ENCODE measurements at places on chromosomes 11 and 22.

- no peak for DNase-seq
These were observed 9.2 kb downstream of the OR51F2 start for GRCh38 chr11:4830346-4830745.

DNA sequence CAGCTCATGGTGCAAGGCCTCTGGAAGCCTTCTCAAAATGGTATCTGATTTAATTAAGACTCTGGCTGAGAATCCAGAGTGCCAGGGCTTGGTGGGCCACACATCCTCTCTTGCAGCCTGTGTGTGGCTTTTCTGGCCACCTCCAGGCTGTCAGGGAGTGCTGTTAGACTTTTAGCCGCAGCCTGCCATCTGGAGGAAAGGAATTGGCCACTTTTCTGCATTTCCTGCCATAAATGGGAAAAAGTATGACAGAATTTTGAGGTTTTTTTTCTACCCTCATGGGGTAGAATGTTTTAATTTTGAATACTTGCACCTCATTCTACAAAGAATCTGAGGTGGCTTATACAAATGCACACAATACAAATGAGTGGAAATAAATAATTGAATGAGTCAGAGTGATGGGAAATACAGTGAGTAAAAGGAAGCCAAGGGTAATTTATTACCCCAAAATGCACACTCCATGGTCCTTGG is 218.4 kb downstream of the ADAMTS15 start:
- DNase-seq, result no peak

GRCh38 chr11:29634744-29635143 is 382.1 kb downstream of the KCNA4 start:
- no peak for DNase-seq

DNA sequence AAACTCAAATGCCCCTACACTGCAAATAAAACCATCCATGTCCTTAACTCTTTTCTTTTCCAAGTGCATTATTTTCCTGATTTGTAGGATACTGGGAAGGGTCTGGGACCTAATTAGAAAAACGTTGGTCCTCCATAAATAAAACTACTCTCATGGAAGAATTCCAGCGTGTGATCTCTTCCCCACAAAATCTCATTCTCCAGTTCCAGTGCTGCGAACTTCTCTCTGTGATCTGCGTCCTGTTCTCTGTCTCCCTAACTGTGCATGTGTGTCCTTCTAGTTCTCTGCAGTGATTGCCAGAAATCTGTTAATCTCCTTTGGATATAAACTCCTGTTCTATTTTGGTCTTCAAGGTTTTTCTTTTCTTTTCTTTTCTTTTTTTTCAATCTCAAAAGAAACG is 148.1 kb downstream of the BBOX1 start:
- no peak for DNase-seq

DNA sequence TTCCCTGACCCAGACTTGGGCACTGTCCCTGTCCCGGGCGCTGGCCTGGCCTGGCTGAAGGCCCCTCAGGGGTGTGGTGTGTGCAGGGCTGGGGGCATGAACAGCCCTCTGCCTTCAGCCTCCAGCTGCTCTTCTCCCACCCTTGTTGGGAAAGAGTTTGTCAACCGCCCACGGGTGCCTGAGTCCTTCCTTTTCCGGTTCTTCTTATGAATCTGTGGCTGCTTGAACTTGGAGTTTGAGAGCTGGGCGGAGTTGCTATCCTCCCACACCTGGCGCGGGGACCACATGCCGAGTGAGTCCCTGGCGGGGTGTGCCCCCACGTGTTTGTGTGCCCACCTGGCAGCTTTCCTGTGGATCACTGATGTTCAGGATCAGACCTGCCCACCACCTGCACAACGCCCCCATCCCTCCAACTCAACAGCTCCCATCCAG is 13.4 kb downstream of the NFAM1 start:
- DNase-seq, result no peak

DNA sequence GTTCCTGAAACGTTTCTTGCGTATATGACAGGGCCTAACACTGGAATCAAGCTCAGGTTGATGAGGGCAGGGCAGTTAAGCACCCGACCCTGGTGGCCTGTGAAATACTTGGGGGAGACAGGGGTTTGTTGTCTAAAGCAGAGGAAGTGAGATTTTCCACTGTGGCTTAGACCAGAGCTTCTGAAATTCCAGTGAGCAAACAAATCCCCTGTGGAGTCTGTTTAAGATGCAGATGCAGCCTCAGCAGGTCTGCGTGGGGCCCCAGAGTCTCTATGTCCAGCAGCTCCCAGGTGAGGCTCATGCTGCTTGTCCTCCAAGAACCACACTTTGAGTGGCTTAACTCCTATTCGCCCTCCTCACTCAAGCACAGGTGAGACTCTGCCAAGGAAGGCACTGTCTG is 39.1 kb upstream of the PRAME start:
- DNase-seq, result no peak

- DNase-seq, result no peak
These were observed 2.2 kb downstream of the SMCO4 start for GRCh38 chr11:93540896-93541553.

DNA sequence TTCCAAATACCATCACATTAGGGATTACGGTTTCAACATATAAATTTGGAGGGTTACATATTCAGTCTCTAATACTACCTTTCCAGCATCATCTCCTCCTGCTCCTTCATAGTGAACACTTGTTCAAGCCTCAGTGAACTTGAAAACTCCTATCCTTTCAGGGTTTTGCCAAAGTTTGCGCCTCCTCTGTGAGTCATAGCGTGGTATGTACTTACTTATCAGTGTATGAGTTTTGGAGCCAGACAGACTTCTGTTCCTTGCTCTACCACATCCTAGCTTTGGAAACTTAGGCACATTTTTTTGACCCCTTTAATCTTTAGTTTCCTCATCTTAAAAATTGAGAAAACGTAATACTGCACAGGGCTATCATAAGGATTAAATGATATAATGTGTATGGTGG is 160.1 kb upstream of the ZC3H12C start:
- no peak for DNase-seq

- DNase-seq, result no peak
These were observed 329.5 kb downstream of the OPCML start for GRCh38 chr11:133202816-133203215.

DNA sequence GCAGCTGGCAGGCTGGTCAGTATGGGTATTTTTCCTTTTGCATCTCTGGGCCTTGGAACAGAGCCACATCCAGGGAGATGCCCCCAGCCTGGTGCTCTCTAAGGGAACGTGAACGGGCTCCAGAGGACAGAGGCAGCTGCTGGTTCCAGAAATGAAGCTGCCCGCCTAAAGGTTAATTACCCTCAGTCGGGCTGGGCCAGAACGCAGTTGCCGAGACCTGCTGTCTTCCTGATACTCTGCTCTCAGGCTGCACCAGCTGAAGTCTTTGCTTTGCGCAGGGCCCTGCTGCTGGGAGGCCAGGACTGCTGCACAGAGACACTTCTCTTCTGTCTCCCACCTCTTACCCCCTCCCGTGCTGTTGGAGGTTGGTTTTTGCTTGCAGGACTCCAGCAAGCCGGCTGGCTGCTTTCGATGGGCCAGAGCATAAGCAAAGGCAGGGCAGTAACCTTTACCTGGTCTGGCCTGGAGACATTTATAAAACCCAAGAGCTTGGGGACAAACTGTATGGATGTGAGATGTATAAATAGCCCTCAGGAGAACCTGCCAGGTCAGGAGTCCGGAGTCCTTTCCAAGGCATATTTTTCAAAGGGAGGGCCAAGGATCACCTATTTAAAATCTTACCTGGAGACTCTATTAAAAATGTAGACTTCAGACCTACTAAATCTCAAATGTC is 197.1 kb downstream of the GRIK4 start:
- no peak for DNase-seq

DNA sequence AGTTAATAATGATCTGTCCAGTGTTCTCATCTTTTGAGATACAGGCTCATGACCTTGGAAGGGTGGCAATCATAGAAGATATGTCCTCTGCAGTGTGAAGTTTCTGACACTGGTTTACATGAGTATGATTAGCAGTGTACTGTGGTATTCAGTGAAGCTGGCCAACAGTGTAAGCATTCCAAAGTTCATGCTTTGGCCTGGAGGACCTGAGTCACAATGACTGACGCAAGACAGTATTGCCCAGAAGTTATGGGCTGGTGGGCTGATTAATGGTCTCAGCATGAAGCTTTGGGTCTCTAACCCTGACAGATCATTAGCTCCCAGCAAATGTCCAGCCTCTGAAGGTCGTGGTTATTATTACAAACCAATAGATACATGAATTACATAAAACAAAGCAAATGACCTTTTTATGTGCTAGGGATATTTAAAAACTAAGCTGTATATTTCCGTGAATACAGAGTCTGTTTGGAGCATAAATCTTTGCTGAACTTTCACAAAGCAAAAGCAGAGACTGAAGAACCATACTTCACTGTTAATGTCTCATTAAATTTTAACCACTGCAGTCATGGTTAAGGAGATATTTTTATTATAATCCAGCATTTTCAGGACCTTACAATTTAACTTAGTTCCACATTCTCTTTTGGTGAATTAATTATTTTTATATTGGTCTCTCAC is 28.3 kb upstream of the USP47 start:
- DNase-seq, result no peak

GRCh38 chr11:132734217-132734616 is 798.1 kb downstream of the OPCML start:
- no peak for DNase-seq

DNA sequence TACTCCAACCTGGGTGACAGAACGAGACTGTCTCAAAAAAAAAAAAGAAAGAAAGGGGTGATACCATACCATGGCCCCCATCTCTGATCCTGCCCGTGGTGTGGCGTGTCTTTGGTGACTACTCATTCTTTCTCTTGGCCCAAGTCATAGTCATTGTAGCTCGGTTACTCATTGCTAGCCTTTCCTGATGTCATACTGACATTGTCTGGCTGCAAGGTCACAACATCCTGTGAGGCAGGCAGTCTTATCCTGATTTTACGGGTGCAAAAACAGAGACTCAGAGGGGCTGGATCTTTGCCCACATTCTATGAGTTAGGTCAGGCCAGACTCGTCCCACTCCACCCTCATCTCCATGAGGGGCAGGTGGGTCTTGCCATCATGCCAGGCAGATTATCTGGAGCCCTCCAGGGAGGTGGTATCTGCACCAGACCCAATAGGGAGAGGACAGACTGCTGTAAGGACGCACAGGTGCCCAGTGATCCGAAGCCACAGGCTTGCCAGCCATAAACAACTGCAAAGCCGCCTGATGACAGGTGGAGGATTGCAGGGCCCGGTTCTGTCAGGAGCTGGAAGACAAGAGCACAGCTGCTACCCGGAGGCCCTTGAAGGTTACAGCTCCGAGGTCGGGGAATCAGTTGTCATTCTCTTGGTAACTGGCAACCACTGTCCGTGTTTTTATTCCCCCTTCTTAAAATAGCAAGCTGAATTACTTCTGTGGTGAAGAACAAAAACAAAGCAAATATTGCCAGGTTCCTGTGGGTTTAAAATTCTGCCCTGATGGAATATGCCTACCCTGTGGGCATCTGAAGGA is 13.8 kb downstream of the TOM1 start:
- DNase-seq, result no peak

- no peak for DNase-seq
These were observed 97.7 kb upstream of the SORL1-AS1 start for GRCh38 chr11:121550247-121551030.

DNA sequence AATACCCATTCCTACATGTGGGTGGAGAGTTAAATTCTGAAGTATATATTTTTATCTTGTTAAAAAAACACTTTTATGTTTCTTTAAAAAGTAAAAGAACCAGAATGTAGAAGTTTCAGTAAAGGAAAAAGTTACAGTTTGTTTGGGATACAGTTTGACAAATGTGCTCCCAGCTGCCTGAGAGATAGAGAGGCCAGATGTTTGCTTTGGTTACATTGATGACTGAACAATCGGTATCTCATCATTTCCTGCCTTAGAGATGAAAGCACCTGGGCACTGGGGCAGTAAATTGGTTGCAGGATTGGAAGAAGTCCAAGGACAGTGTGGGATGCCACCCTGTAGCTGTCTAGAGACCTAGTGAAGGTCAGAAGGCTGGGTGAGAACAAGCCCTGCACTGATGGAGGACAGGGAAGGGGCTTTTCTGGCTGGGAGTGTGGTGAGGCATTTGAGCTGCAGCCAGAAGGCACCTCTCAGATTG is 16.6 kb downstream of the MED15 start:
- no peak for DNase-seq

- DNase-seq, result no peak
These were observed 84.1 kb downstream of the SLC1A2 start for GRCh38 chr11:35335226-35335625.
